ENCODE measurements at places on chromosomes 4 and X.

DNA sequence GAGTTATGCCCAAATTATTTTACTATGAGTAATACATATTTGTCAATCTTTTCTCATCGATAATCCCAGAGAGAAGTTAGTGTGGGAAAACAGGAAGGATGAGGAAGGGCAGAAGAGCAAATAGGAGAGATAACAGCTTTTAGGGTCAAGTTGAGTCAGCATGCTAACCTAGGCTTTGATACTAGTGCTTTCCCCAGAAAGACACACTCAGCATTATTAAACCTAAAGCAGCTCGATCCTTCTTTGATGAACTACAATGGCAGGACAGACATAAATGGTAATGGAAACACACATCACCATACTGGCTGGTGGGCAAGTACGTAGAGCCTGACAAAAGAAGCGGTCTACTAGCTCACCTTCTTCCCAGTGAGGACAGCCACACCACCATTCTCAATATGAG is 20.5 kb downstream of the AIFM1 start:
- no peak for DNase-seq

DNA sequence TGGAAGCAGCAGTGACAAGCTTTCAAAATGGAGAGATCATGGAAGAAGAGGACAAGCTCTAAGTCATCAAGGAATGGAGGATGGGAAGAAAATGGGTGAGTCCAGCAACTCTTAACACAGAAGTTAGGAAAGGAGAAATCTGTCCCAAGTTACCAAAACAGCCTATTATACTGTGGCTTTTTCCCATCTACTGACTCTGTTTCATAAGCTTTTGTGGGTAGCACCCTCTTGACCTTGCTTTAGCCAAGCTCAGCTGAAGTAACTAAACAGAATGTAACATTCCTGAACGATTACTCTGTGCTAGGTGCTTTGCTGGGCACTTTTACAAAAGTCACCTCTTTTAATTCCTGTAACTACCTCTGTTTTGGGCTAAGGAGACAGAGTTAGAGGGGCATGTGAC is 54.9 kb downstream of the MAP7D2 start:
- DNase-seq: no peak

GRCh38 chr4:22670956-22671355 is 21.8 kb upstream of the GBA3 start:
- DNase-seq: peak; percentile 16

- DNase-seq: no peak
Measured at GRCh38 chrX:40863671-40864070, 128.3 kb upstream of the MED14 start.

- DNase-seq: peak; percentile 30
Measured at GRCh38 chrX:65745427-65745826, 78.0 kb downstream of the MSN start.

GRCh38 chrX:9285342-9285771 is 179.5 kb upstream of the TBL1X start:
- peak; percentile 80 for DNase-seq

- DNase-seq: no peak
Measured at GRCh38 chrX:41245641-41246040, 88.3 kb upstream of the DDX3X start.
